ENCODE measurements at places on chromosomes 6 and 20.

DNA sequence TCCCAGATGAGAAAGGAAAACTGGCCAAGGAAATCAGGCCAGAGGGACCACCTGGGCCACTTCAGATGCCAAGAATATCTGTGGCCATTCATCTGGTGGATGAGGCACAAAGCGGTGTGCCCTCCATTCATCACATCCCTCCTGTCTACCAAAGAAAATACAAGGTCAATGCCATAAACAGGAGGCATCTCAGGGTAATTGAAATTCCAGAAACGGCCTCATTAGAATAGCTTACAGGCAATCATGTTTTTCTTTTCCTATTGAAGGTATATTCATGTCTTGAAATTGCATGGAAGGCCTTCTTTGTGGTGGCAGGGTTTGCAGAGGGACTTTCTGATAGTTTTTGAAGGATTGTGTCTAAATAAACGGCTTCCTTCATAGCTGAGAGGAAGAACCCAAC, 578.3 kb downstream of the HAO1 start:
- DNase-seq: no peak

- no peak for DNase-seq
Measured at GRCh38 chr20:41214202-41214601, 76.9 kb downstream of the PLCG1 start.

GRCh38 chr20:910132-910869, 5.8 kb downstream of the ANGPT4 start:
- peak; percentile 37 for DNase-seq

DNA sequence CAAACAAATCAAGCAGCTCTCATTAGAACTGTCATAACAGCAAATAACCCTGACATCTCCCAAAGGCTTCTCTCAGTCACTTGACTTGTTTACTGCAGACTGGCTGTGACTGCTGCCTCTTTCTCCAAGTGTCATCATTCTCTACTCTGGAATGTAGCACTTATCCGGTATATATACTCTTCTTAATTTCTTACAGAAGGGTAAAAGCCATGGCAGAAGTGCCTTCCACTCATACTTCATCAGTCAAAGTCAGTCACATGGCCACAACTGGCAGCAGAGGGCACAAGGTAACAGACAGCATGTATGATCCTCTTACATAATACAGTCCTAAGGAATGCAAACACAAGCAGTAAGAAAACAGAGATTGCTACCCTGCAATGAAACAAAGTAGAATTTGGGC, 9.3 kb downstream of the NAPB start:
- peak; percentile 55 for DNase-seq

DNA sequence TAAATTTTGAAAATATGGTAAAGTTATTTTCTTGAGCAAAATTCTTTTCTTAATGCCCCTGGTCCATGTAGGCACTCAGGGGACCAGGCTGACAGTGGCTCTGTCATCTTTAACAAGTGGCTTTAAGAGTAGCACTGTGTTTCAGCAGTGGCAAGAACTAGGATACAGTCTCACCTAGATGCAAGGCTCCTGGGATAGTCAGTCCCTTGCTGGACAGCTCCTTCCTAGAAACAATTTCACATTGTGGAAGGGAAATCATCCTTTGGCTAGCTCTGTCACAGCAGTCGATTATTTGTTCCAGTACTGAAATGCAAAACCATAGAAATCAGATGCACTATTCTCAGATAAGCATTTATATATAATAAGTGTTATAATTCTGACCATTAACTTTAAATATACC, 175.4 kb upstream of the KCNQ5 start:
- DNase-seq: no peak

DNA sequence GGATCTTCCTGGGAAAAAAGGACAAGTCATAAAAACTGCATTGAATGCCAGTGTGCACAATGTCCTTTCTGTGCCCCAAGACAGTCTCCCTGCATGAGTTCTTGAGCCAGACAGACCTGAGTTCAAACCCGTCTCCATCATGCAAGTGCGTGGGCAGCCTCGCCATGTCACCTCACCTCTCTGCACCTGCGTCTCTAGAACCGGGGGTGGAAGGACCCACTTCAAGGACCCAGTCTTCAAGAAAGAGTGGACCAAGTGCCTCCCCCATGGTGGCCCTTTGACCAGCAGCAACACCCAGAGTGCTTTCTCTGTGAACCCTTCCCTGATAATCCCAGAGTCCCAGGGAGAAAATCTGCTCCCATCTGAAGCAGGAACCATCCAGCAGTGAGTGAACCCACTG, 23.5 kb upstream of the ANGPT4 start:
- DNase-seq: no peak

GRCh38 chr6:137883400-137884148, 16.5 kb downstream of the TNFAIP3 start:
- peak; percentile 53 for DNase-seq

DNA sequence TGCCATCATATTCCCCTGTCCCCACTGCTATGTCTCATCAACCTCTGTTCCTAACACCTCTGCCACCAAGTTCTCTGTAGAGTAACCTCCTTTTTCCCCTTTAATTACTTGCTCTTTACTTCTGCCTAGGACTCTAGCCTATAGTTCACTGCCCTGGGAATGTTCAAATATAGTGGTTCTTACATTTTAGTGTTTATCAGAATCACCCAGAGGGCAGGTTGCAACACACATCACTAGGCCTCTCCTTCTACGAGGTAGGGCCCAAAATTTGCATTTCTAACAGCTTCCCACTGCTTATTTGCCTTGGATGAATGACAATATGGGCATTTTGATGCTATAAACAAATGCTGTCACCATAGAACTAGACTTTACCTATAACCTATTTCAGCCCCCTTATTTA, 23.1 kb upstream of the C6orf141 start:
- DNase-seq: no peak

DNA sequence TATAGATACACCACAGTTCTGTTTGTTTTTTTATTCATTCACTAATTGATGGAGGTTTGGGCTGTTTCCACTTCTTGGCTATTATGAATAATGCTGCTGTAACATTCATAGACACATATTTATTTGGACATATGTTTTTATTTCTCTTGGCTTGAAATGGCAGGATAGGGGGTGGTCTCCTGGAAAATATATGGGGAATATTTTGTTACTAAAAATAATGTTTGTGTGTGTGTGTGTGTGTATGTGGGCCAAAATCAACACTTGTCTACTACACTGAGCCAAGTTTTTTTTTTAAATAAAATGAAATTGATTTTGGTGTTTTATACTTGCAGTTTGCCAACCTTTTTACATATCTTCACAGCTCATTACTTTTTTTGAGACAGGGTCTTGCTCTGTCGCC, 264.4 kb upstream of the SULF2 start:
- DNase-seq: no peak

DNA sequence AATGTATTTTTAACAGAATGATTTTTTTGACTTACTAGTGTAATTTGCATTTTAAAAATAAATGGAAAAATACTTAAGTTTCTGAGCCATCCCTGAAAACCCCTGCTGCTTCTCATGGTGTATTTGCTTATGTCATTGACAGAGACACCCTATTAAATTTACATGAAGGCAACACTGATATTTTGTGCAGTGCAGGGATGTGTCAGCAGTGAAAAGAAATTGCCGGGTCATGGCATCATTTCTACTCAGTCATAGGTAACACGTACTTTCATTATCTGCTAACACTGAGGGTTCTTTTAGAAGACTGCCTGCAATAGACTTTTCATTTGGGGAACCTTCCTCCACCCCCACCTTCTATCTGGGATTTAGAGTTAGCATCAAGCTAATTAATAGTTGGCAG, 136.7 kb upstream of the RNF217 start:
- no peak for DNase-seq

- DNase-seq: no peak
Measured at GRCh38 chr6:165893431-165893830, 230.4 kb upstream of the PDE10A start.

All from fibroblast of upper back skin (primary cell).